Activated CD4-positive, alpha-beta memory T cell treated with anti-CD3 and anti-CD28 coated beads for 36 hours (primary cell): ENCODE measurements at places on chromosomes 2 and 18. TPM values are rescaled to one million over a fixed set of nuclear protein-coding genes. Genes with fewer than 3 reads are reported as not detected.

DNA sequence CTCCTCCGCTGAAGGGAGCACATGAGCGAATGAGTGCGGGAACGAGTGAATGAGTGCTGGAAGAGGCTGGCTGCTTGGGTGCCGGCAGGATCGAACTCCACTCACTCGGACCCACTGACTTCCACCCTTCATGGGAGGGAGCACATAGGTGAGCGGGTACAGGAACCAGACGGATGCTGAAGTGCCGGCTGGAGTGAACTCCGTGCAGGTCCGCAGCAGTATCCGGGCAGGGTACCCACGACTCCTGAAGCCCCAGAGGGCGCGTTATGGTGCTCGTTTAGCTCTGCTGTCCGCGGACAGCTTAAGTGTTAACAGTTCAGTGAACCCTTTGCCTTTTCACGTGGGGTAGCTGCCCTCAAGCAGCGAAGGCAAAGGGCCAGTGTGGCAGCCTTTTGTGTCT, 23.2 kb downstream of the RPRM start:
- no peak overlapping the region for H3K27ac ChIP-seq
- no peaks in the 10 kb centered on the region for H3K4me1 ChIP-seq
- DNase-seq = no peak
- H3K27me3 ChIP-seq = peaks cover 12% of the 10 kb centered on the region

DNA sequence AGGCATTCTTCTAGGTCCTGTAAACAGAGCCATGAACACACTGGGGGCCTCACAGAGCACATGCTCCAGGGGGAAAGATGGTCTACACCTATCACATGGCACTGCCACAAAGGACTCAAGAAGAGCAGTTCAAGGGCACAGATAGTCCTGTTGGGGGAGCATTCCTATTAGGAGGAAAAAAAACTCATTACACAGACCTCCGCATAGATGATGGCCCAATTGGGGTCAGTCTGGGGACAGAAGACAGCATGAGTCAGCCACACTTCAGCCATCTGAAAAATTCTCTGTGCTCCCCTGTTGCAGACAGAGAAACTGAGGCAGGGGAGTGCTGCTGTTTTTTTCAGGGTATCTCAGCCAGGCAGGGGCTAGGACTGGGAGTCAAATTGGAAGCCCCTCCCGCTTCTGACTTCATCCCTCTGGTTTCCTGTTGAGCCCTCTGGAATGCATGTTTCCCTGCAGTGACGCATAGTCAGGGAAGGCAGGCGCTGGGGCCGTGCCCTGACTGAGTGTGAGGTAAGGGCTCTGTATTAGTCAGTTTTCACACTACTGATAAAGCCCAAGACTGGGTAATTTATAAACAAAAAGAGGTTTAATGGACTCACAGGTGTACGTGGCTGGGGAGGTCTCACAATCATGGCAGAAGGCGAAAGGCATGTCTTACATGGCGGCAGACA, 67.9 kb downstream of the RHOB start:
- no peak for DNase-seq
- no peak overlapping the region for H3K4me3 ChIP-seq
- H3K36me3 ChIP-seq = no peaks in the 10 kb centered on the region
- H3K27me3 ChIP-seq = peaks cover 2% of the 10 kb centered on the region
- H3K4me1 ChIP-seq = peaks cover 6% of the 10 kb centered on the region

GRCh38 chr18:2939317-2939716, 73.6 kb downstream of the LPIN2 start:
- peaks cover 45% of the 10 kb centered on the region for H3K36me3 ChIP-seq
- DNase-seq = no peak
- no peaks in the 10 kb centered on the region for H3K27me3 ChIP-seq
- H3K4me3 ChIP-seq = no peak overlapping the region

DNA sequence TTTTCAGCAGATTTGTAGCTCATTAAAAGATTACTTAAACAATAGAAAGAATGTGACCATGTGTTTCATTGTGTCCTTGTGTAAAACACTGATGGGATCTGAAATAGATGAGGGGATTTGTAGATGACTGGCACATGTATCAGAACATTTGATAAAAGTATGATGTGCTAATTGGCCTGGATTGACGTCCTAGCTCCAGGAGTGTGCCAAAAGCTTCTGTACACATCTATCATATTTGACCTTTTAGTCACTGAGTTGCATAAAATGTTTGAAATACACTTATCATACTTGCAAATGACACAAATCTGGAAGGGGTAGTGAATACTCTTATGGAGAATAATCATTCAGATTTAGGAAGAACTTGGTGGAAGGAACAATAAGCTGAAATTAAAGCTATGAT, 778.5 kb downstream of the ERBB4 start:
- DNase-seq = no peak
- H3K4me1 ChIP-seq = no peaks in the 10 kb centered on the region

DNA sequence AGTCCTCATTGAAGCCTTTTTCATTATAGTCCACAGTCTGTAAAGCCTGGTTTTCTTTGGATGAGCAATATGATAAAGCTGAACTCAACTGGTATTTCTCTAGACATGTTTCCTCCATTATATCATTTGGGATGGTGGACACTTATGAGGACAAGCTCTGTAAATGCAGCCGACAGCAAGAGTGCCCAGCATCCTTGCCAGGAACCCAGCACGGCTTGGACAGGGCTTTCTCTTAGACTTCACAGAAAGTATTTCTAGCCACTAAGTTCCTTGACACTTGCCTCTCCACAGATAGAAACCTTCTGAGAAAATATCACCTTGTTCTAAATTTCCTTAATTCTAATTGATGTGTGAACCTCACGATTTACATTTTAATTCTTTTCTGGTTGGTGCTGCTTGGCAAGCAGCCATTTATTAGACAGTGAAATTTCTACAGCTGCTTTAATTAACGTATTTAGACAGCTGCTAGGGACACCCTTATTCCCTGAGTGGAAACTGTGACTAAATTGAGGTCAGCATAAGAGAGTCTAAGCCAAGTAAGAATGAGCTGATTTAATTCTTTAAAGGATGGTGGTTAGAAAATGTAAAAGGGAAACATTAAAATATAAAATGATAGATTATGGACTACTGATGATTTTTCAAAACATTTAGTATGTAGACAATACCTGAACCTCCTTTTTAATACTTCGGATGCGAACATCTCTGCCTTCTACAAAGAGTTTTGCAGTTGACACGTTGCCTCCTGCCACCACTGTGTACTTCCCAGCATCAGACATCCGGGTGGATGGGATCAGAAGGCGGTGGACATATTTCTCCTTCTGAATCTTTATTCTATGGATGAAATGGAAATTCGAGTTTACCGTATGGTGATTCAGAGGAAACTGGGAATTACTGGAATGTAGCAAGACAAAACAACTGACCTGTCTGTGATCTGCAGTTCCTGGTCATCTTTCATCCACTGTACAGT, 39.8 kb downstream of the TTN start:
- no peak for DNase-seq
- no peak overlapping the region for H3K4me3 ChIP-seq
- no peaks in the 10 kb centered on the region for H3K4me1 ChIP-seq
- H3K27me3 ChIP-seq = no peaks in the 10 kb centered on the region
- no peak overlapping the region for H3K27ac ChIP-seq

GRCh38 chr2:234596696-234597575, 100.1 kb upstream of the ARL4C start:
- no peaks in the 10 kb centered on the region for H3K4me1 ChIP-seq
- H3K36me3 ChIP-seq = no peaks in the 10 kb centered on the region
- DNase-seq = no peak
- no peak overlapping the region for H3K27ac ChIP-seq

DNA sequence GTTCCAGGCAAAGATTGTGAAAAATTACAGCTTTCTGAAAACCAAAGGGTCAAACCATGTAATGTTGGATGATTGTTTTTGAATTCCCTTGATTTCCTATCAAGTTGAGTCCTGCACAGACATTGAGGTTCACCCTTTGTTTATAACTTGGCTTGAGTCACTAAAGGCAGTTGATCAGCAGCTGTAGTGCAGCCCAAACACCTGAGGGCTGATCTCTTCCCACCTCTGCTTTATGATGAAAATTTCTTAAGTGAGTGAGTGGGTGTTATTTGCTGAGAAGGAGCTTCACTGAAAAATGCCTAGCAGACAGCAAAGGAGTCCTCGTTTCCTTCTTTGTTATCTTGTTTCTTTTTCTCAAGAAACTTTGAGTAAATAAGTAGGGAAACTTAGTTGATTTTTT, 31.9 kb upstream of the BMPR2 start:
- H3K27me3 ChIP-seq = no peaks in the 10 kb centered on the region
- no peaks in the 10 kb centered on the region for H3K36me3 ChIP-seq
- no peak overlapping the region for H3K4me3 ChIP-seq

GRCh38 chr18:75009878-75010277, 199.1 kb downstream of the PTGR3 start:
- no peak overlapping the region for H3K27ac ChIP-seq
- H3K36me3 ChIP-seq = peaks cover 2% of the 10 kb centered on the region
- DNase-seq = no peak
- H3K4me3 ChIP-seq = no peak overlapping the region

DNA sequence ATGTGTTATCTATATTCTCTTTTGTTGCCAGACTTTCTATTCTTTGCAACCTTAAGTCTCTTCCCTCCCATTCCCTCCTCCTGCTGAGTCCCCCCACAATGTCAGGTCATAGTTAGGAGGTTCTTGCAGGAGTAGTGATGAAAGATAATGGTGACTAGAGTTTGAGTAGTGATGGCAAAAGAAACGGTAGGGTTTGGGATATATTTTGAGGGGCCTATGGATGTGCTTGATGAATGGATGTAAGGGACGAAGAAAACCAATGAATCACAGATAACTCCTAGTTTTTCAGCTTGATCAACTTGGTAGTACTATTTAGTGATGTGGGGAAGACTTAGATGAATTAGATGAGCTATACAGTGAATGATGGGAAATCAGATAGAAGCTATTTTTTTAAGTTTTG, 21.0 kb downstream of the EML4 start:
- no peaks in the 10 kb centered on the region for H3K27me3 ChIP-seq
- peaks cover 6% of the 10 kb centered on the region for H3K36me3 ChIP-seq
- DNase-seq = no peak
- H3K4me1 ChIP-seq = peaks cover 72% of the 10 kb centered on the region
- no peak overlapping the region for H3K4me3 ChIP-seq
- H3K27ac ChIP-seq = no peak overlapping the region

DNA sequence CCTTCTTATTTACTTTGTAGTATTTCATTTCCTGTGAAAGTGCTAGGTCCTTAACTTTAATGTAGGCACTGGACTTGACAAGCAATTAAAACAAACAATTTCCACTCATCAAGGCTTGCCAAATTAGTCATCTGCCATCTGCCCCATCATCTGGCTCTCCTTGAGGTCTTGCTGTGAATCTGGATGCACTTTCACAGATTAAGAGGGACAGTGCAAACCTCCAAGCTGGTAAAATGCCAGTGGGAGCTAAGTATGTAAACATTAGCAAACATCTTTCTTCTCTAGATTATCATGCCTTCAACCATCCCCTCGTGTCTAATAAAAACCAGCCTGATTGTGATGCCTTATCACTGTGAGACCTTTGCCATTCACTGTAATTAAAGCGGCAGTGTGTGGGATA, 402.9 kb downstream of the ERBB4 start:
- no peaks in the 10 kb centered on the region for H3K27me3 ChIP-seq
- no peak overlapping the region for H3K4me3 ChIP-seq
- DNase-seq = no peak

GRCh38 chr2:6789559-6790138, 76.1 kb downstream of the CMPK2 start:
- no peaks in the 10 kb centered on the region for H3K36me3 ChIP-seq
- H3K4me1 ChIP-seq = no peaks in the 10 kb centered on the region
- no peak for DNase-seq
- no peak overlapping the region for H3K27ac ChIP-seq
- H3K4me3 ChIP-seq = no peak overlapping the region

DNA sequence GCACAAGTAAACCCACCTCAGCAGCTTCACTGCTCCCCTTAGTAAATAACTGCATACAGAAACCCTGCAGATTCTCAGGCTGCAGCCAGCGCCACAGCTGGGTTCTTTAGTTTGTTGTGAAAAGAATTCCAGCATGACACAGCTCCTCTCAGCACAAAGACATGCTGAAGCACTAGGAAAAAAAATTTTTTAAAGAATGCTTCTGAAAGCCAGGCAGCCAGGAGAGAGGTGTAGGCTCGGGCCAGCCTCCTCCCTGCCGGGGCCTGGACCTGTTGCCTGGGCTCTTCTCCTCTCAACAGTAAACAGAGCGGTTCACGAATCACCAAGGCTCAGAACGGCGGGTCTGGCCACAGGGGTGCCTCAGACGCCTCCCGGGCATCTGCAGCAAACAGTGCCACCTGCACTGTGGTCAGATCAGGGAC, 95.7 kb upstream of the POU3F3 start:
- no peak overlapping the region for H3K4me3 ChIP-seq
- no peaks in the 10 kb centered on the region for H3K36me3 ChIP-seq
- no peaks in the 10 kb centered on the region for H3K4me1 ChIP-seq
- H3K27me3 ChIP-seq = peaks cover 6% of the 10 kb centered on the region
- no peak for DNase-seq

GRCh38 chr2:70837980-70838925, 2.6 kb upstream of the CD207 start:
- H3K4me3 ChIP-seq = no peak overlapping the region
- DNase-seq = no peak
- H3K27me3 ChIP-seq = peaks cover 7% of the 10 kb centered on the region

- H3K4me3 ChIP-seq = no peak overlapping the region
- H3K27ac ChIP-seq = no peak overlapping the region
- DNase-seq = no peak
Measured at GRCh38 chr2:75632091-75632701, 14.4 kb upstream of the MRPL19 start.

GRCh38 chr2:120893811-120894584, 158.3 kb downstream of the GLI2 start:
- H3K4me3 ChIP-seq = no peak overlapping the region
- DNase-seq = no peak
- H3K27me3 ChIP-seq = no peaks in the 10 kb centered on the region
- no peaks in the 10 kb centered on the region for H3K36me3 ChIP-seq

DNA sequence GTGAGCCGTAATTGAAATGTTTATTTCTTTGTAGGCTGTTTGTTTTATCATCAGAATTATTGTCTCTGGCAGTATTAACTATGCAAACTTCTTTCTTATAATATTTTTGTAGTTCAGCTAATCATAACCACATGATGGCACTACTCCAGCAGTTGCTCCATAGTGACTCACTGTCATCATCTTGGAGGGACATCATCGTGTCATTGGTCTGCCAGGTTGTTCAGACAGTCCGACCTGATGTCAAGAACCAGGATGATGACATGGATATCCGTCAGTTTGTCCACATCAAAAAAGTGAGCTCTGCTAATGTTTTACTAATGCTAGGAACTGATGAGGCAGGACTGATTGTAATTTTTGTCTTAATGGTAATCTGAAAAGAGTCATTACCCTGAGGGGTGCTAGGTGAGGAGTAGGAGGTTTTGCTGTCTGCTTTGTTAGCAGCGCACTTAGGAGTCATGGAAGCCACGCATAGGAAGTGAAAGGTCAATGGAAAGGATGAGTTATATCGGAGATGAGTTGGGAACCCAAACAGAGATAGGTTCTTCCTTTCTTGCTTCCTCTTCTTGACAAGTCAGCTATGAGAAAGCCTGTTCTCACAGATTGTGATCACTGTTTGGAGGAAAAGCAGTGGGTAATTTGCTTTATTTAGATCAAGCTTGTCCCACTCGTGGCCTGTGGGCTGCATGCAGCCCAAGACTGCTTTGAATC, 49.2 kb downstream of the PIKFYVE start:
- peaks cover 38% of the 10 kb centered on the region for H3K36me3 ChIP-seq
- H3K27ac ChIP-seq = peak overlapping the region; percentile 60
- H3K4me1 ChIP-seq = peaks cover 26% of the 10 kb centered on the region

Gene CCDC138
- total RNA-seq = 9.5 TPM

Gene ZNF512
- total RNA-seq = 30.0 TPM

Gene UNC50
- 36.2 TPM for total RNA-seq

Gene SERPINB10
- not detected for total RNA-seq

Gene MROH2A
- not detected for total RNA-seq

Gene FBXO41
- total RNA-seq = 15.6 TPM

Gene RMC1
- total RNA-seq = 47.6 TPM

Gene SCYGR4
- not detected for total RNA-seq

Gene CPO
- not detected for total RNA-seq

Gene RAD51AP2
- not detected for total RNA-seq

Gene DLX2
- not detected for total RNA-seq
